ENCODE measurements at places on chromosomes 1 and 21.

- DNase-seq, result no peak
These were observed 283.4 kb upstream of the ZRANB2 start for GRCh38 chr1:71364236-71364635.

DNA sequence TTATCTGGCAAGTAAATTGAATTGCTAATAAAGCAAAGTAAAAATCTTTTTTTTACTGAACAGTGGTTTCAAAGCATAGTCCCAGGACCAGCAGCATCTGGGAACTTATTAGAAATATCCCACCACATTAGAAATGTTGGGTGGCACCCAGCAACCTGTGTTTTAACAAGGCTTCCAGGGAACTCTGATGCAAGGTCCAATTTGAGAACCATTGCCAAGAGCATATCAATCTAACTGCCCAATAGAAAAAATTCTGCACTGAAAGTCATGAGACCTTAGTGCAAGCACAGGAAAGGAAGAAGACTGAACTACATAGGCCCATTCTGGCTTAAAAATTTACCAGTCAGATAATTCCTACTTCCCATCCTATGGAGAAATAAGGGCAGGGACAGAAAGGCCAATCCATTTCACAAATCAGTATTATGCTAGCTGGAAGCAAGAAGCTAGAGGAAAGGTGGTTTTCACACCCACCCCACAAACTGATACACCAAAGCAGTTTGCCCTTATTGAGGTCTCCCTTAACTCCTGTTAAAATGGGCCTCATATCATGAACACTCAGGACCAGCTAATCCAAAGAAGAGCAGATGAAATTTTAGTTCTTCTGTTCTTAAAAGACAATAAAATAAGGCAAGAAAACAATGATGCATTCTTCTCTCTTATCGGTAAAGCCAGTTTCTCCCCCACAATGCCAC lies 17.5 kb upstream of the C1orf105 start:
- DNase-seq, result no peak

DNA sequence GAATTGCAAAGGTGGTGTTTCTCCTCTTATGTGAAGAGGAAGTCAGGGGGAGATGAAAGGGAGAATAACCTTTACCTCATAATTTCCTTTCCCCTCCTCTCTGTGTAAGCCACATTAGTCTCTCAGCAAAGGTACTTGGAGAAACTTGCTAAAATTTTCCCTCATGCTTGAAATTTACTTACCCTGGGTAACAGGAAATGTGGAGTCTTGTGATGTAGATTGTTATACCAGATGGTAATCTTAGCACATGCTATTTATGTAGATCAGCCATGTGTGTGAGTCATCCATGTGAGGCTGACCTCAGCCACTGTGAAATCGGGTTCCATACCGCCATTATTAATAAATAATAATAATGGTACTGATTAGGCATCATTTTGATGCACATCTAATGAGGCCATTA lies 128.4 kb downstream of the TGFB2 start:
- DNase-seq, result no peak

GRCh38 chr21:42997053-42997452 lies 22.7 kb downstream of the PKNOX1 start:
- no peak for DNase-seq

- no peak for DNase-seq
These were observed 11.1 kb downstream of the COL18A1 start for GRCh38 chr21:45415943-45416611.

GRCh38 chr1:21174230-21174629 lies 2.5 kb downstream of the EIF4G3 start:
- DNase-seq, result no peak

- DNase-seq, result no peak
These were observed 194.8 kb downstream of the DAB1 start for GRCh38 chr1:57229076-57229475.

- no peak for DNase-seq
These were observed 149.4 kb downstream of the FAM78B start for GRCh38 chr1:166017395-166017794.

DNA sequence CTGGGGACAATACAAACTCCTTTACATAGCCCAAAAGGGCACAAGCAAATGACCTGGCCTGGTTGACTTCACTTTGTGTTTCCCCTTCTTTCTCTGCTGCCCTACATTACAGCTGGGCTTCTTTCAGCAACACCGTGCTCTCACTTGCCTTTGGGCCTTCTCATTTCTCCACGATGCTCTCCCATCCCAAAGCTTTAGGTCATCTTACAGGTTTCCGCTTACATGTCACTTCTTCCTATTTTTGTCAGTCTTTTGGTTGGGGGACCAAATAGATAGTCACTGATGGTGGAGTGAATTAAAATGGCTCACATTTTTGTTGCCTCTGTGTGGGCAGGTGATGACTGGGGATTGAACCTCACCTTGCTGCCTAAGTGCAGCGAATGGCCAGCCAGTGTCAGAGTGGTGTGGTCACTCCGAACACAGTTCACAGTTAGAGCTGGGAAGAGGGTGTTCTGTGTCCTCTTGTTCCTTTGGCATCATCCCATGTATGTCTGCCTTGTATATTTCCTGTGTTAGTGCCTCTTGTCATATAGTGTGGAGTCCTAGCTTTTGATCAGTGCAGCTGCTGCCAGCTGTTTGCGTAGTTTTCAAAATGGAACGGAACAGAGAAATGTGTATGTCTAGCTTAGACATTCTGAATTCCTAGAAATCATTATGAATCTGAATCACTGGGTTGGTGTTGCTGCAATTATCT lies 134.8 kb downstream of the NOS1AP start:
- DNase-seq, result no peak

- no peak for DNase-seq
These were observed 709.3 kb downstream of the KCNT2 start for GRCh38 chr1:195898924-195899323.

GRCh38 chr1:208534599-208534897 lies 290.4 kb upstream of the PLXNA2 start:
- DNase-seq, result peak; percentile 64

DNA sequence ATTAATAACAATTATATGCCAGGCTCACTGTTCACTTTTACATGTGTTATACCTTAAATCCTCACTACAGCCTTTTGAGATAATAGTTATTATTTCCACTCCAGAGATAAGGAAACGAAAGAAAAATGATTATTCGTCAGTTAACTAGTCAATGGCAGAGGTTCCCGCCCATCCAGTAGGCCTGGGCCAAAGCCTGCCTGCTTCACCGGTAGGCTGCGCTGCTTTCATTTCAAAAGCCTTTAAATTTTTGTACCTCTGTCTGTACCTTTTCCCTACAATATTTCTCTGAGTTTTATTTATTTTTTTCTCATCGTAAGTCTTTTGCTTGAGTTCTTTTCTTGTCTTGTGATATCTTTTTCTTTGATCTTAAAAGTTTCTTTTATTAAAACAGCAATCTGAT lies 3.6 kb downstream of the GPR52 start:
- DNase-seq, result no peak

DNA sequence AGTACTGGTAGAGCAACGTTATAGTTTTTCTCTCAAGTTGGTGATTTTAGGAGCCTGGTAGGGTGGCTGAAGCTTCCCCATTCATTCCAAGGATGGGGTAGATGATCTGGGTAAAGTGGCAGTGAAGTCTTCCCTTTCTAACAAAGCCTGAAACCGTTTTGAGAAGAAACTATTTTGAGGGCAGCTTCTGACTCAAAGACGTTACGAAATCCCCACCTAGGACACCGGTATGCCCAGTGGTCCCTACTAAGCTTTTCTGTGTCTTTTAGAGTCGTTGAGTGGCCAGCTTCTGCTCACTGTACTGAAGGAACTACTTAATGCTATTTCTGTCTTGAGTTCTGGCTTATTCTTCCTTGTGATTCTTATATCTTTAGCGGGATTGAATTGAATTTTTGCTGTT lies 1.4 kb downstream of the WDTC1 start:
- no peak for DNase-seq

DNA sequence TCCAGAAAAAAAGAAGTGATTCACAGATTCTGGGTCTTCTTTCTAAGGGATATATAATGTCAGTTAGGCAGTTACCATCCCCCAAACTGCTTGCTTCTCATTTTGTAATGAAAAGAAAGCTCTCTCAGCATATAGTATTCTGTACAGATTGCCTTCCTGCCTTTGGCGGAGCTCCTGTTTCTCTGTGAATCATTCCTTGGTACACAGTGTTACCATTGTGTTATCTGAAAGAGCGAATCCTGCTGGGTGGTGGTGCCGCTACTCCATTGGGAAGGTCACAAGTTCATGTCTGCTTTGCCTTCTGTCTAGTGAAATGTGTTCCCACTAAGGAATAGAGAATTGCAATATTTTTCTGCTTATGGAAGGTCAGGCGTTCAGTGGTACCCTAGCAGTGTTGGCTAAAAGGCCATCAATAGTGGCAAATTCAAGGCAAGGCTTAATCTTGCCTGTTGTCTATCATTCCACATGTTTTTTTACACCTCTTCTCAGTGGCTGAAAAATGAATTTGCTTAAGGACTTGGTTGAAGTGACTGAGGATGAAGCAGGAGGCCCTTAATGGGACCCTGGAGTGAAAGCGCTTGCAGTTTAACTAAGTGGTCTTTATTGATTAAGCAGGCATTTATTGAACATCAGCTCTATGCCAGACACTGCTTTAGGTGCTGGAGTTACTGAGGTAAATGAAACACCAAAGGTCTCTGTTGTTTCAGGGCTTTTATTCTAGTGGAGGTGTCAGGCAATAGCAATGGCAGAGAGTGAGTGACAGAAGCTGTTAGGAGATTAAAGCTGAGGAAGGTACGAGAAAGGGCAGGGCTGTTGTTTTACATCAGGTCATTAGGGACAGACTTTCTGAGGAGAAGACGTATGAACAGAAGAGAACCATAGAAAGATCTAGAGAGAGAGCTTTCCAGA lies 186.7 kb downstream of the PDE4B start:
- DNase-seq, result no peak

DNA sequence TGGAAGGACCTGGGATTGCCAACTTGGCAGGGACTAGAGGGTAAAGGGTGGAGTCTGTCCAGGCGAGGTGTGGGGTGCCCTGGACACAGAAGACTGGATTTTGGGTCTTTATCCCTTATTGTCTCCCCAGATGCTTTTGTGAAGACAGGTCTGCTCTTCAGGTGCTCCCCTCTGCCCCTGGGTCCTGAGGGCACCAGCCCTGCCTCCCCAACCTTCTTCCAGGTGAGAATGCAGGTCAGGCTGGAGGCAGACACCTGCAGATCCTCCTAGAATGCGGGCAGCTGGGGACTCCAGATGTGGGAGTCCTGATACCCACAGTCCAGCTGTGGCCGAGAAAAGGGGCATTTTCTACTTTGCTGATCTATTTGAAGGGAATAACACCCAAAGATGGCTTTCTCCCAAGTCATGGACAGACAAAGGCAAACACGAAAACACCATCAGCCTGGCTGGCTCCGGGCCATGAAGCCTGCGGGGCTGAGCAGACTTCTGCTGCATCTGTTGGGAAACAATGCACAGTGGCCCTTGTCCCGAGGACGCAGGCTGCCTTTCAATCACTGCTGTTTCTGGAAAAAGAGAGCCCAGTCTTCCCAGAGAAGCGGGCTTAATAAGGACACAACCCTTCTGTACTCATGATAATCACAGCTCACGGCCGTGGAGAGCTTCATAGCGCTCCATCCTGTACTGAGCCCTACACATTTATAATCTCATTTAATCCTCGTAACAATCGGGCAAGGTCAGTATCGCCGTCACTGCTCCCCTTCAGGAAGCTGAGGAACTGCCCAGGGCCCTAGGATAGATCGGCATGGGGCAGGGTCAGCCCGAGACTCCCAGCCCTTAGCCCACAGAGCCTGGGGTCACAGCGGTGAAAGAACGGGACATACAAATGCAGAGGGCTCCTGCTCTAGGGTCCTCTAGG lies 62.0 kb upstream of the ABCG1 start:
- DNase-seq, result peak; percentile 52

- DNase-seq, result no peak
These were observed 160.3 kb downstream of the TGFBR3 start for GRCh38 chr1:91725618-91725988.

DNA sequence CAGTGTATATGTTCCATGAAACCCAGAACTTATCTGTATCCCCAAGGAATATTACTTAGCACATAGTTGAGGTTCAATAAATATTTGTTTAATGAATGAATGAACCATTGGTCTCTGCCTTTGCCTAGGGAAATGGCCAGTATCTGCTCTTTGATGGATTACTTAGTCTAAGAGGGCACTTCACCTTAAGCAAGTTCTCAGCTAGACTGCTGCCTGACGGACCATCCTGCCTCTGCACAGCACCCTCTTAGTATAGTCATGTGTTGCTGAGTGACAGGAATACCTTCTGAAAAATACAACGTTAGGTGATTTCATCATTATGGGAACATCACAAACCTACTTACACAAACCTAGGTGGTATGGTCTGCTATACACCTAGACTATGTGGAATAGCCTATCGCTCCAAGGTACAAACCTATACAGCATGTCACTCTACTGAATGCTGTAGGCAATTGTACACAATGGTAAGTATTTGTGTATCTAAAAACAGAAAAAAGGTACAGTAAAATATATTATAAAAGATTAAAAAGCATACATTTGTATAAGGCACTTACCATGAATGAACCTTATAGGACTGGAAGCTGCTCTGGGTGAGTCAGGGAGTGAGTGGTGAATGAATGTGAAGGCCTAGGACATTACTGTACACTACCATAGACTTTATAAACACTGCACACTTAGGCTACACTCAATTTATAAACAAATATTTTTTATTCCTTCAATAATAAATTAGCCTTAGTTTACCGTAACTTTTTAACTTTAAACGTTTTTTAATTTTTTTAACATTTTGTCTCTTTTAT lies 83.7 kb upstream of the LRRC8D start:
- DNase-seq, result no peak

- DNase-seq, result no peak
These were observed 26.8 kb downstream of the UMODL1 start for GRCh38 chr21:42097860-42098454.

- DNase-seq, result no peak
These were observed 33.0 kb upstream of the TARDBP start for GRCh38 chr1:10979483-10979920.

DNA sequence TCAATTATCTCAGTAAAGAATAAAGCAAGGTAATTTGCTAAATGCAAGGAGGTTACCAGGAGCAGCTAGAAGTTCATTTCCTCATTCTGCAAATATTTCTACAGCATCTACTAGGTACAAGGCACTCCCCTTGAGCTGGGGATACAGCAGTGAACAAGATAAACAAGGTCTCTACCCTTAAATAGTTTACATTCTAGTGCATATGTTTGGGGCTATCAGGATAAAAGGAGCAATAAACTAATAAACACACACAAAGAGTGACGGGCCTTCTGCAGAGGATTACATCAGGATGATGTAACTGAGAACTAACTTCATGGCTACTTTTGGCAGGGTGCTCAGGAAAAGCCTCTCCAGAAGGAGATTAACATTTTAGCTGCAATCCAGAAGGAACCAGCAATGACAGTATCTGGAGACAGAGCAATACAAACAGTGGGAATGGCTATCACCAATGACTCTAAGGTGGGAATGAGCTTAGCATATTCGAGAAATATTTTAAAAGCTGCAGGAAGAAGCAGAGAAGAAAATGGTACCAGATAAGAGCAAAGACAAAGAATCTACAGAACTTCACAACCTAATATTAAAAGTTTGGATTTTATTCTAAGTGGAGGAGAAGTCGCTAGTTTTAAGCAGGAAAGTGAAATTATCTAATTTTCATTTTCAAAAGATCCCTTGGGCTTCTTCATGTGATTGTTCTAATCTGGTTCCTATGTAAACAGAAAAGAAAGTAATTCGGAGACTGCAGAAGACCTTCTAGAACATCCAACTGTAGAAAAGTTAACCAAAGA lies 25.8 kb downstream of the TP53BP2 start:
- no peak for DNase-seq

GRCh38 chr1:6530504-6531160 lies 23.7 kb downstream of the NOL9 start:
- no peak for DNase-seq

- DNase-seq, result no peak
These were observed 2.8 kb downstream of the UBE2J2 start for GRCh38 chr1:1270813-1271212.

Data from NCI-H2171 (cell line).